Large intestine (tissue), 12 donors: ENCODE measurements at places on chromosomes 11 and 22.

GRCh38 chr22:22554587-22555284, 4.3 kb downstream of the PRAME start:
- no peak for DNase-seq
- no peaks in the 10 kb centered on the region for H3K4me1 ChIP-seq
- no peak overlapping the region for H3K27ac ChIP-seq
- no peak overlapping the region for H3K4me3 ChIP-seq
- no peaks in the 10 kb centered on the region for H3K36me3 ChIP-seq
- no peaks in the 10 kb centered on the region for H3K27me3 ChIP-seq

DNA sequence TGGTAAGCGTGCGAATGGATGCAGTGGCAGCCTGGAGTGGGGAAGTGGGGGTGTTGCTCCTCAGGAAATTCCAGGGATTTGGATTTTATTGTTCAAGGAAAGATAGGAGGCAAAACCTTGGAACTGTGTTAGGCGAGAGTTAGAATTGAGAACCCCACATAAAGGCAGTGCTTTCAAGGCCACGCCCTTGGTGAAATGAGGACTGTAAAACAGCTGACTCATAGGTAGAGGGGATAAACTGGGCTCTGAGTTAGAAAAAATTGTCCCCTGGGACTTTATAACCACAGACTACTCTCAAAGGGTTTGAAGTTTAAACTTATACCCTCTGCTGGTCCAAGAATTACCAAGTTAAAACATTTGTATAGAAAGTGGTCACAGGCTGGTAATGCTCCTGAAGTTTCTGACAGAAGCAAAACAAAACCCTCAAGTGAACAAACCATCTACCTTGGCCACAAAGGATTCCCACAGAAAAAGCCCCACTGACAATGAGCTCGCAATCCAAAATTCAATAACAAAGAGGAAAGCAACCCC, 250.3 kb upstream of the TBCEL start:
- H3K36me3 ChIP-seq = no peaks in the 10 kb centered on the region
- no peaks in the 10 kb centered on the region for H3K4me1 ChIP-seq
- DNase-seq = peak; percentile 35
- H3K4me3 ChIP-seq = no peak overlapping the region
- H3K27me3 ChIP-seq = no peaks in the 10 kb centered on the region

GRCh38 chr11:92838759-92839310, 130.6 kb upstream of the MTNR1B start:
- H3K4me3 ChIP-seq = no peak overlapping the region
- H3K27ac ChIP-seq = no peak overlapping the region
- no peak for DNase-seq
- H3K36me3 ChIP-seq = no peaks in the 10 kb centered on the region
- no peaks in the 10 kb centered on the region for H3K4me1 ChIP-seq

DNA sequence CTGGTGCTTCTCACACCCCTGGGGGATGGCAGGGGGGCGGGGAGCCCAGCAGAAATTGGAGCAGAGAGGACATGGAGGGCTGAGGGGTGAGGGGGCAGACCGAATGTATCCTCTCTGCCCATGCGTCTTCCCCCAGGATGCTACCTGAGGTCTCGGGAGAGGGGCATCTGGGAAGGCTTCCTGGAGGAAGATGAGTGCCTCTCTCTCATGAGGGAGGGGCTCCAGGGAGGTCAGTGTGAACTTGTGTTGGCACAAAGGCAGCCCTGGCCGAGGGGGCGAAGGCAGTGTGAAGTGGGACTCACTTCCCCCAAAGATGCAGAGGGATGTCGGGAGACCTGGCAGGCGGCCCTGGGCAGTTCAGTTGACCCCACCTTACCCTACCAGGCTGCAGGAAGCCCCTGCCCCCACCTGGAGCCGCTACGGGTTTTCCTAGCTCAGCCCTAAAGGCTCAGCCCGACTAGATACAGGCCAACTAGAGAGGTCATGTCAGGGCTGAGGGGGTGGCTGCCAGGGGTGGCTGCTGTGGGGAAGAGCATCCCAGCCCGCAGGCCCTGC, 10.4 kb downstream of the ASCL2 start:
- no peaks in the 10 kb centered on the region for H3K27me3 ChIP-seq
- H3K36me3 ChIP-seq = no peaks in the 10 kb centered on the region
- no peak overlapping the region for H3K27ac ChIP-seq
- DNase-seq = no peak

GRCh38 chr11:61967924-61968757, 707 bp upstream of the FTH1 start:
- peaks cover 59% of the 10 kb centered on the region for H3K4me1 ChIP-seq
- peaks cover 27% of the 10 kb centered on the region for H3K36me3 ChIP-seq
- peak; percentile 80 for DNase-seq
- peak overlapping the region; percentile 84 for H3K4me3 ChIP-seq

DNA sequence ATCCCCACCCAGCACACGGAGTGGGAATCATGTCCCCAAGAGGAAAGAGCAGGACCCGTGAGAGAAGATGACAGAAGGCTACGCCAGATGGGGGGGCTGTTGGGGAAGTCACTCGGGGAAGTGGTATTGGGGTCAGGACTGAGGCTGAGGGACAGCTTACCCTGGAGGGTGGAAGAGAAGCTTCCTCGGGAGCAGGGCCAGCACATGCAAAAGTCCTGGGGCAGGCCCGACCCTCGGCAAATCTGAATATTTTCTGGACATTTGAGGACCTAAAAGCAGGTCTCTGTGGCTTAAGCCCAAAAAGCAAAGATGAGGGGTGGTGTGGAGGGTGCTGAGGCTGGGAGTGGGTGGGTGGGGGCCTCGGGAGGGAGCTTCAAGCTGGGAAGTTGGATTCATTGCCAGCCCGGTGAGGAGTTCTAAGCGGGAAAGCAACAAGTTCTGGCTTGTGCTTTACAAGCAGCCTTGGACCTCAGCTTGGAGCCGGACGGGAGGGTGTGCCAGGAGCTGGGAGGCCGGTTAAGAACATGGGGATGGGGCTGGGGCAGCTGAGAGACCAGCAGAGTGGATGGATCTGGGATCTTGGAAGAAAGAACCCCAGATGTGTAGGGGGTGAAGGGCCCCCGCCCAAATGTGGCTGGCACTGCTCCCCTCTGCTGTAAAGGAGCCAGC, 34.9 kb downstream of the GRAMD4 start:
- peaks cover 21% of the 10 kb centered on the region for H3K36me3 ChIP-seq
- peaks cover 54% of the 10 kb centered on the region for H3K4me1 ChIP-seq
- no peak overlapping the region for H3K4me3 ChIP-seq
- H3K27ac ChIP-seq = no peak overlapping the region

DNA sequence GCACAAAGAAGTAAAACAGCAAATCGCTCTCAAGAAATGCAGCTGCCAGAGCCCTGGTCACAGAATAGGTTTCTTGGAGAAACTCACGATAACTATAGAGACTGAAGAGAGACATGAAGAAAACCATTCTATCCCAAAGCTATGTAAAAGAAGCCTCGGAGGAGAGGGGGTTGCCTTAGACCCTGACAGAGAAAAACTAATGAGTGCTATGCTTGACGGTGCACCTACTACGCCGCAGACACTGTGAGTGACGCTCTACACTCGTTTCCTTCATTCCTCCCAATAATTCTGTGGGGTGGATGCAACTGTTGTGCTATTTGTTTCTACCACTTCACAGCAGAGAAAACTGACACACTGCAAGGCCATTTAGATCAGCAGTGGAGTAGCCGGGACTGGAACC, 121.8 kb downstream of the ETS1 start:
- DNase-seq = no peak
- no peaks in the 10 kb centered on the region for H3K27me3 ChIP-seq
- H3K36me3 ChIP-seq = peaks cover 28% of the 10 kb centered on the region
- H3K4me3 ChIP-seq = no peak overlapping the region

- H3K36me3 ChIP-seq = no peaks in the 10 kb centered on the region
- no peak overlapping the region for H3K27ac ChIP-seq
- H3K27me3 ChIP-seq = no peaks in the 10 kb centered on the region
Measured at GRCh38 chr11:112882494-112883381, 78.5 kb upstream of the NCAM1 start.

GRCh38 chr11:102551169-102551781, 20.7 kb upstream of the MMP7 start:
- H3K36me3 ChIP-seq = no peaks in the 10 kb centered on the region
- no peaks in the 10 kb centered on the region for H3K4me1 ChIP-seq
- H3K27me3 ChIP-seq = no peaks in the 10 kb centered on the region
- DNase-seq = no peak
- H3K4me3 ChIP-seq = no peak overlapping the region

DNA sequence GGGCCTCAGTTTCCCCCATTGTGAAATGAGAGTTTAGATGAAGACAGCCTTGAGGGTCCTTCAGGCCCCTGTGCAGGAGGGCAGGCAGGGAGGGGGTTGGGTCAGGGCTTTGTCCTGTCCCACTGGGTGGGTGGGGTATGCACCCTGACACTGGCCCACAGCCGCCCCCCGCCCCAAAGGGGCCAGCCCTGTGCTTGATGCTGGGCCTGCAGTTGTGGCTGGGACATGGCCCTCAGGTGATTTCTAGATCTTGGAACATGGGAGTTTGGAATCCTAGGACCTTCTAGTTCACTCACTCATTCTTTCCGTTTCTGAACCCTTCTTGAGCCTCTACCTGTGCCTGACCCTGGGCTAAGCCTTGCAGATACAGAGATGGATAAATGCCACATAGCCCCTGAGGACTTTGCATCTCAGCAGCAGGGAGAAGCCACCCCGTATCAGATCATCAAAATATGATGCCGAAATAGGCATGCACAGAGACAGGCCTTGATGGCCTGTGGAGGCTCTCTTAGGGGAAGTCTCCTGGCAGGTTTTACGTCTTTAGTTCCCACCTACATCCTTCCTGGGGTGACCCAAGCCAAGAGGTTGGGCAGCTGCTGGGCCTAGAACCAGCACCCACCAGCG, 76.0 kb downstream of the FBLN1 start:
- H3K27me3 ChIP-seq = no peaks in the 10 kb centered on the region
- no peak for DNase-seq

DNA sequence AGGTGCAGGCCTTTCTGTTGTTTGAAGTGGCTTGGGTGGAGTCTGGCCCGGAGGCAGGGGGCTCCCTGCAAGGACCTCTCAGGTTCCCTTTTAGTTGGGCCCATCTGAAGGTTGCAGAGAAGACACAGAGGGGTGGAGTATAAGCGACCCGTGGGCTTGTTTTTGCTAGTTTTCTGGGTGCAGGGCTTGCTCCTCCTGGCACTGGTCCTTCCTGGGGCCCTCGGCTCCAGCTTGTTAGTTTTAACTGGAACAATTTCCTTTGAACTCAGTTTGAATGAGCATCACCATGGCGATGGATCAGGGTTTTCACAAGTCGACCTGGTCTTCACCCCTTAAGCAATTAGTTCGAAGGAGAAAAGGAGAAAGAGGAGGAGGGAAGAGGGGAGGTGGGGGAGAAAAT, 28.5 kb upstream of the OAF start:
- peaks cover 3% of the 10 kb centered on the region for H3K36me3 ChIP-seq
- H3K4me3 ChIP-seq = no peak overlapping the region
- no peak for DNase-seq
- H3K4me1 ChIP-seq = peaks cover 62% of the 10 kb centered on the region
- no peaks in the 10 kb centered on the region for H3K27me3 ChIP-seq

GRCh38 chr11:121700968-121701367, 248.2 kb upstream of the SORL1-AS1 start:
- H3K27me3 ChIP-seq = peaks cover 3% of the 10 kb centered on the region
- H3K4me1 ChIP-seq = peaks cover 4% of the 10 kb centered on the region
- no peak overlapping the region for H3K4me3 ChIP-seq
- no peak for DNase-seq
- no peak overlapping the region for H3K27ac ChIP-seq

DNA sequence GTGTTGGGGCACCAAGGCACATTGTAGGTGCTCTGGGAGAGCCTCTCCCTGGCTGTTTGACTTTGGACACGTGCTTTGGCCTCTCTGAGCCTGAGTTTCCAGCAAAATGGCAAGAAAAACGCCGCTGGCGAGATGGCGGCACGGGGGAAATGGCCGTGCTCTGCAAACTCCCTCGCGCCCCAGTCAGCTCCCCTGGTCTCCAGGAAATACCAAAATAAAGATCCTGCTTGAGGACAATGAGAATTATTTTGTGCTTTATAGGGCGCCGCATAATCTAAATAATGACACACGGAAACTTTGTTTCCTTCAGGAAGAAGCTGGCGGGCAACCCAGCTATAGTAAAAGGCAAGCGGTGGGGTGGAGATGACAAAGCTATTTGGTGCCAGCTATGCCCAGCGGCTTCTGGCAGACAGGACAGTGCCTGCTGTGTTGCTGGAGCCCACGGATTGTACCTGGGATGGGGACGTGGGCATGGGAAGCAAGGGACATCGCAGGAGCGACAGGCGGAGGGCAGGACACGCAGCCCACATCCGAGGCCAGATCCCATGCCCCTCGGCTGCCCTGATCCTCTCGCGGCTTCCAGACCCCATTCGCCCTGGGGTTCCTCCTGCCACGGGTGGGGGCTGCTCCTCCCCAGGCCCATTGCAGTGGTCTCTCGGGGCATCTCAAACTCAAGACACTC, 26.3 kb upstream of the RFPL3 start:
- H3K36me3 ChIP-seq = no peaks in the 10 kb centered on the region
- no peaks in the 10 kb centered on the region for H3K4me1 ChIP-seq
- no peaks in the 10 kb centered on the region for H3K27me3 ChIP-seq
- no peak for DNase-seq
- H3K4me3 ChIP-seq = no peak overlapping the region

GRCh38 chr11:43868852-43869567, 11.6 kb upstream of the ALKBH3 start:
- peak; percentile 80 for DNase-seq
- no peak overlapping the region for H3K27ac ChIP-seq
- H3K36me3 ChIP-seq = no peaks in the 10 kb centered on the region
- H3K4me3 ChIP-seq = no peak overlapping the region
- peaks cover 4% of the 10 kb centered on the region for H3K4me1 ChIP-seq
- peaks cover 33% of the 10 kb centered on the region for H3K27me3 ChIP-seq

DNA sequence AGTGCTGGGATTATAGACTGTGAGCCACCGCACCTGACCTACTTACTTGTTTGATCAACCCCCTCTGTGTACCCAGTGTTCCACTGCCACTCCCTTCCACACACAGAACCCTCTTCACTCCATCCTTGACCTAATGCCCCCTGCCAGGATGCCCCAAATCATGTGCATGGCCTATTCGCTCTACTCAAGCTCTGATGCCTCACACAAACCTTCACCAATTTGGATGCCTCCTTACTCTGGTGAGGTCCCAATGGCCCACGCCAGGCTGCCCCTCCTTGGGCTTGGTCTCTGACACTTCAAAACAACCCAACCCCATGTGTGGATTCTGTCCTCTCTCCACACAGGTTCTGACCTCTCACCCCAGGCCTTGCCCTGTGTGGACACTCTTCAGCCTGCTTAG, 9.4 kb upstream of the PSMC3 start:
- H3K4me3 ChIP-seq = no peak overlapping the region
- H3K36me3 ChIP-seq = no peaks in the 10 kb centered on the region
- no peaks in the 10 kb centered on the region for H3K27me3 ChIP-seq

GRCh38 chr11:1310772-1311468, 1.5 kb upstream of the TOLLIP start:
- no peak overlapping the region for H3K27ac ChIP-seq
- H3K27me3 ChIP-seq = no peaks in the 10 kb centered on the region
- peaks cover 32% of the 10 kb centered on the region for H3K4me1 ChIP-seq

GRCh38 chr11:8186429-8186828, 17.6 kb upstream of the RIC3 start:
- H3K27me3 ChIP-seq = no peaks in the 10 kb centered on the region
- H3K4me3 ChIP-seq = no peak overlapping the region
- H3K27ac ChIP-seq = no peak overlapping the region
- no peaks in the 10 kb centered on the region for H3K36me3 ChIP-seq
- no peak for DNase-seq
- no peaks in the 10 kb centered on the region for H3K4me1 ChIP-seq

GRCh38 chr11:82845356-82846353, 54.6 kb downstream of the PRCP start:
- DNase-seq = no peak
- no peak overlapping the region for H3K27ac ChIP-seq
- H3K4me3 ChIP-seq = no peak overlapping the region
- H3K36me3 ChIP-seq = peaks cover 2% of the 10 kb centered on the region
- H3K27me3 ChIP-seq = no peaks in the 10 kb centered on the region
